ENCODE measurements at places on chromosomes 2 and 18. TPM values are rescaled to one million over a fixed set of nuclear protein-coding genes. Genes with fewer than 3 reads are reported as not detected.
A peak's percentile ranks its signal among the peaks of the same experiment; 100 is the strongest.

- H3K4me3 ChIP-seq, result no peak overlapping the region
- no peak overlapping the region for H3K27ac ChIP-seq
- no peaks in the 10 kb centered on the region for H3K36me3 ChIP-seq
- no peaks in the 10 kb centered on the region for H3K4me1 ChIP-seq
Observed at GRCh38 chr2:241070361-241070760, 31.7 kb downstream of the MTERF4 start.

GRCh38 chr2:55732854-55733253, 39.2 kb upstream of the PNPT1 start:
- no peak overlapping the region for H3K27ac ChIP-seq
- DNase-seq, result no peak
- H3K4me1 ChIP-seq, result no peaks in the 10 kb centered on the region
- no peak overlapping the region for H3K4me3 ChIP-seq
- H3K36me3 ChIP-seq, result no peaks in the 10 kb centered on the region

- H3K36me3 ChIP-seq, result no peaks in the 10 kb centered on the region
- H3K4me3 ChIP-seq, result no peak overlapping the region
- no peaks in the 10 kb centered on the region for H3K4me1 ChIP-seq
- no peak for DNase-seq
- no peaks in the 10 kb centered on the region for H3K27me3 ChIP-seq
- no peak overlapping the region for H3K27ac ChIP-seq
Observed at GRCh38 chr2:205872716-205873115, 190.4 kb downstream of the NRP2 start.

DNA sequence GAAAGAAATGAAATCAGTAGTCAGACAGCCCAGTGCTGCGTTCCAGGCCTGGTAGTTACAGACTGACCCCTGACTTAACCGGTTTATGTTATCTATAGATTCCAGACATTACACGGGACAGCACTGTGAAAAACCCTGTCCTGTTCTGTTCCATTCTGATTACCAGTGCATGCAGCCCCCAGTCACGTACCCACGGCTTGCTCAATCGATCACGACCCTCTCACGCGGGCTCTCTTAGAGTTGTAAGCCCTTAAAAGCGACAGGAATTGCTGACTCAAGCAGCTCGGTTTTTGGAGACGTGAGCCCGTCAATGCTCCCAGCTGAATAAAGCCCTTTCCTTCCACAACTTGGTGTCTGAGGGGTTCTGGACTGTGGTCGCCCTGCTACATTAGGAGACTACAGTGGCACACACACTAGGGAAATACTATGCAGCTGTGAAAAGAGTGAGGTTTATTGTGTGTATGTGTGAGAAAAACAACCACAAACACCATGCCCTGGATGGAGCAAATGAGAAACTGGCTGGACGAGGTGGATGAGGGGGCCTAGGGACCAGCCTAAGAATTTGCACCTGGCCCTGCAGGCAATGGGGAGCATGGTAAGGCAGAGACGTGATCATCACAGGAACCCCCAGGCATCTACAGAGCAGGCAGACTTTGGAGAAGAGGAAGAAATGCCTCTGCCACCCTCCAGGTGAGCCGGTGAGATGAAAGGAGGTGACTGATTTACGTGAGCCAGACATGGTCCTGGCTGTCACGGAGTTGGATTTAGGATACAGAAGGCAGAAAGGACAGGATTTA, 49.1 kb upstream of the SEMA4C start:
- peak; percentile 19 for DNase-seq
- H3K27me3 ChIP-seq, result no peaks in the 10 kb centered on the region
- no peak overlapping the region for H3K4me3 ChIP-seq
- no peak overlapping the region for H3K27ac ChIP-seq

- H3K4me1 ChIP-seq, result no peaks in the 10 kb centered on the region
- H3K27ac ChIP-seq, result no peak overlapping the region
- DNase-seq, result no peak
- H3K27me3 ChIP-seq, result no peaks in the 10 kb centered on the region
- H3K36me3 ChIP-seq, result no peaks in the 10 kb centered on the region
Observed at GRCh38 chr2:241743620-241744019, 9.2 kb downstream of the D2HGDH start.

- H3K4me3 ChIP-seq, result no peak overlapping the region
- no peaks in the 10 kb centered on the region for H3K27me3 ChIP-seq
- no peaks in the 10 kb centered on the region for H3K4me1 ChIP-seq
- DNase-seq, result peak; percentile 57
- H3K36me3 ChIP-seq, result no peaks in the 10 kb centered on the region
Observed at GRCh38 chr2:100606726-100607343, 44.0 kb downstream of the PDCL3 start.

DNA sequence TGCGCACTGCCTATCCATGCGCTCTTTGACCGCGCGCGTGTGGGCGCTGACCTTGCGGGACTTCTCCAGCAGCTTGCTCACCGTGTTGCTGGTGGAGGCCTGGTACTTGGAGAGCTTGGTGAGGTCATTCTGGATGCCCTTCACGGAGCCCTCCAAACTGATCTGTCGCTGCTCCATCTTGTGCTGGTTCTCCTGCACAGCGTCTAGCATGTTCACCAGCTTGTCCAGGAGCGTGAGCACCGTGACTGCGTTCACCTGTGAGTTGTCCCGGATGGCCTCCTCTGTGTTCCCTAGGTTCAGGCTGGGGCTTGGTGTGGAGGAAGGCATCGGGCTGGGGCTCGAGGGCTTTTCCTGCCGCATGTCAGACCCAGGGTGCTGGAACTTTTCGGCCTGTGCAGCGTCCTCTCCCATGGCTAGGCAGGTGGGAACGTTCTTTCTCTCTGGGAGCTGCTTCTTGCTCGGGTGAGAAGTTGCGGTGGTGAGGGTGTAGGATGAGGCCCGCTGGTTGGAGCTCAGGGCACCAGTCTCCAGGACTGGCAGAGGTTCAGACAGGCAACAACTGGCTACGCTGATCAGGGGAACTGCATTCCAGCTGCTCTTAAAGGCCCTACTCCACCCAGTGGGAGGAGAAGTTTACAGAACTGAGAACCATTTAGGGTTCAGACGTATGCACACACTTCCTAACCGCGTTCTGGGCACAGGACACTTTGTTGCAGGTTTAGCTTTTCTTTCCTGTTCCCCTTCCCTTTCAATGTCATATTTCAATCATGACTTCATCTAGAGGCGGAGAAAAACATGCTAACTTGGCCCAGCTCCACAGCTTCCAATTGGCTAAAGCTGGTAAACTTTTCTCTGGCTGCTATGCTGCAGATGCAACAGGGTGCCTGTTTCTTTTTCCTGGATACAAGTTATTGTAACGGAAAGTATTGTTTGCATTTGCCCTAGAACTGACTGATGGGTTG, at the start of gene CAVIN2:
CAVIN2 (minus strand) TSS at position 574 of the 962 bp plus-strand sequence; CDS start at position 411, 163 bp downstream.
- H3K4me1 ChIP-seq, result no peaks in the 10 kb centered on the region
- H3K27me3 ChIP-seq, result no peaks in the 10 kb centered on the region
- no peaks in the 10 kb centered on the region for H3K36me3 ChIP-seq
- peak within 1 kb of the TSS; percentile 45 for H3K4me3 ChIP-seq
- peak within 1 kb of the TSS; percentile 47 for H3K27ac ChIP-seq
- DNase-seq, result peak; percentile 52

DNA sequence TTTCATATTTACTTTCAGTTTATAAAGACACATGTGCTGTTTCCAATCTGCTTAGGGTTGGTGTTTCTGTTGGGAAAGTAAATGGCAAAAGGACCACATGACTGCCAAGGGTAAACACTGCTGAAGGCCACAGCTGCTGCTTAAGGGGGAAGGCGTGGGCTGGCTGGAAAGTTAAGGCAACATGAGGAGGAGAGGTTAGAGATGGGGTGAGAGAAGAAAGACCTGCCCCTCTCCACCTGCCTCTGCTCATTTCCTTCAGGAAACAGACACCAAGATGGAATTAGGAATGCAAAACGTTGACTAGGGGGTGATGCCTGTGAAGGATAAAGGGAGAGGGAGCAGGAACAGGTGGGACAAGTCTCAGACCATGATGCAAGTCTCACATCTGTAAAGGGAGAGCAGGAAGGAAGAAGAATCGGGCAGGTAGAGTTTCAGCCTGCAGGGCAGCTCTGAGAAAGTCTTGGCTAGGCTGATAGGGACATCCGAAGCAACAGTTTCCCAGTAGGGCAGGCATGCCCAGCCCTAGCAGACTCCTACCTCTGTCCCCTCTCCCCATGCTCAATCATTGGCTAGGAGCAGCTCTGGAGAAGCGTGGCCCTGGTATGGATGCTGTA, 86.0 kb downstream of the CDC42EP3 start:
- H3K4me1 ChIP-seq, result peaks cover 15% of the 10 kb centered on the region
- H3K27ac ChIP-seq, result peak overlapping the region; percentile 61
- no peak overlapping the region for H3K4me3 ChIP-seq
- no peak for DNase-seq
- H3K27me3 ChIP-seq, result no peaks in the 10 kb centered on the region

DNA sequence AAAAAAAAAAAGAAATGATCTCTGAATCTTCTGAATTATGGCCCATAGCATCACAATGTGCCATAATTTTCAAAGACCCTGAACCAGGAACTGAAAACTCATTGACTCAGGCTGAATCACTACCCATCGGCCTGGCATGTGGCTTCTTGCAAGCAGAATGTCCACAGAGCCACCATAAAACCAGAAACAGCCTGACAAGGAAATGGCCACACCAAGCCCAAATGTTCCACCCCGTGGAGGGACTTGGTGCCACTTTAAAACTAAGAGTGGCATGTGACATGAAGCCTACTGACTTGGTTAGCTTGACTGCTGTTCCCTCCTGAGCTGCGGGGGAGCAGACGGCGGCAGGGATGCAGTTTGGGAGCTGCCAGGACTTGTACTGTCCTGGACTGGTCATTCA, 71.2 kb upstream of the RBM44 start:
- no peaks in the 10 kb centered on the region for H3K4me1 ChIP-seq
- no peak overlapping the region for H3K4me3 ChIP-seq
- H3K27ac ChIP-seq, result no peak overlapping the region
- H3K36me3 ChIP-seq, result no peaks in the 10 kb centered on the region
- H3K27me3 ChIP-seq, result no peaks in the 10 kb centered on the region
- peak; percentile 54 for DNase-seq

DNA sequence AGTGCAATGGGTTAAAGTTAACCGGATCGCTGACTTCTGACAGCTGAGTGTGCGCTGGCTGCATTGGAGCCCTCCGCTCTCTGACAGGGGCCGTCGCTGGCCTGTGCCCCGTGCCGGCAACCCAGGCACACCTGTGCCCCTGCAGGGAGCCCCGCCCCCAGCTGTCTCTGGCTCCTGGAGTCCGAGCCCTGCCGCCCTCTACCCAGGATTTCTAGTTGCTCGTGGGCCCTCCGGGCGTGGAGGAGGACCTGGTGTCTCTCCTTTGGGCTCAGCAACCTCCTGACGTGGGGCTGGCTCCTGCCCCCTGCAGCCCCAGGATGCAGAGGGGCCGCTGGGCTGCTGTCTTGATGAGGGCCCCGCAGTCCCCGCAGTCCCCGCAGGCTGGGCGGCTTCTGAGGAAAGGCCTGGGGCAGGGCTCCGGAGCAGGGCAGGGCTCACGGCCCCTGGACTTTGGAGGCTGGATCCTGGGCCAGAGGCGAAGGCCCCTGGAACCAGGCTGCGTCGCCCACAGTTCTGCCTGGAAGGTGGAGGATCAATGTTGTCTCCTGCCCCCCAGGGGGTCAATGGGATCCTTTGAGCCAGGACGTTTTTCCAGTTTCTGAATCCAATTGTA, 172.8 kb downstream of the RNF144A start:
- H3K4me1 ChIP-seq, result no peaks in the 10 kb centered on the region
- DNase-seq, result no peak
- no peaks in the 10 kb centered on the region for H3K27me3 ChIP-seq
- no peak overlapping the region for H3K4me3 ChIP-seq
- no peak overlapping the region for H3K27ac ChIP-seq

Gene GPR155
- 48.7 TPM for total RNA-seq

Gene INHBB
- total RNA-seq, result not detected

Gene DQX1
- total RNA-seq, result 62.0 TPM

Gene FAHD2B
- total RNA-seq, result 0.88 TPM
